ENCODE measurements at places on chromosomes 11 and 22.

- peak; percentile 22 for DNase-seq
Observed at GRCh38 chr22:19121631-19122142, 525 bp downstream of the DGCR2 start.

- no peak for DNase-seq
Observed at GRCh38 chr11:76768088-76768908, 14.9 kb upstream of the TSKU start.

- DNase-seq = no peak
Observed at GRCh38 chr11:111524056-111524455, 9.5 kb downstream of the HOATZ start.

DNA sequence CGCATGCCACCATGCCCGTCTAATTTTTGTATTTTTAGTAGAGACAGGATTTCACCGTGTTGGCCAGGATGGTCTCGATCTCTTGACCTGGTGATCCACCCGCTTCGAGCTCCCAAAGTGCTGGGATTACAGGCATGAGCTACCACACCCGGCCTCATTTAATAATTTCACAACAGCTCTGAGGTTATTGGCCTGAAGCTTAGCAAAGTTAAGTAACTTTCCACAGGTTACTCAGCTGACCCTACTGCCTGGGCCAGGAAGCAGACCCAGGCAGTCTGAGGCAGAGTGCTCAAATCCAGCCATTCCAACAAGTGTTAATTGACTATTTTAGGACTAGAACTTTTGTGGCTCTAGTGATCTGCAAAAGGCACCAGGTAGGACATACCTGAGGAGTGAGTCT lies 52.2 kb upstream of the L3MBTL2 start:
- DNase-seq = no peak

DNA sequence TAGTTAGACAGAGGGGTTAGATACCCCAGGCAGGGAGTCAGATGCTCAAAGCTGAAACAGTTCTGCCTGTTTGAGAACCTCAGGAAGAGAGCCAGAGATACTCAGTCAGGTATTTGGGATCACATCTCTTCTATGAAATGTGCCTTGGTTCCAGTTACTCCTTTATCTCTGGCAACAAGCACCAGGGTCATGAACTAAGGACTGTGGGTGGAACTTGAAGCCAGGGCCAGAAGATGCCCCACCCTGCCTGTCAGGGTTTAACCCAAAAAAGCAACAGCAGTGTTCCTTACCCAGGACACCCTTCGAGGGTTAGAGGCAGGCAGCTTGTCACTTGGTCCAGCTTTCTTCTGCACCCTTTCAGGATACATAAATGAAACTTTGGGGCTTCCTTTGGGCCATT lies 15.0 kb upstream of the WT1 start:
- no peak for DNase-seq

- peak; percentile 64 for DNase-seq
Observed at GRCh38 chr11:64385945-64386704, 27.2 kb downstream of the RPS6KA4 start.

GRCh38 chr11:73996161-73996747 lies 12.6 kb downstream of the UCP3 start:
- DNase-seq = no peak

DNA sequence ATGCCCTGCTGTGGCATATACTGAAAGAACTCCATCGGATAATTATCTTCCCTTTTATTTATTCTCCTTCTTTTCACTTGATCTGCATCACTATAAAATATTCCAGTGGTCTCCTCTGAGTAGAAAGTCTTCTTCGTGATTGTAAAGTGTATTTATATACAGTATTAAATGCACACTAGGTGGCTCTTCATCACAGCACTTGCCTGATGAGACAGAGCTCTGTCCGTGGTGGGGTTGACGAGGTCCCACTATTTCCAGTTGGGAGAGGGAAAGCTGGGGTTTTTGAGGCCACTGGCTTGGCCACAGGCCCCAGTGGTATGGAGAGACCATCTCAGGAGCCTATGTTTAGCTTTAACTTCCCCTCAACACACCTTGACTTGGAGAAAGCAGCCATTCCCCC lies 31.6 kb upstream of the ZBTB16 start:
- no peak for DNase-seq

- DNase-seq = no peak
Observed at GRCh38 chr11:13463779-13464290, 813 bp upstream of the BTBD10 start.

DNA sequence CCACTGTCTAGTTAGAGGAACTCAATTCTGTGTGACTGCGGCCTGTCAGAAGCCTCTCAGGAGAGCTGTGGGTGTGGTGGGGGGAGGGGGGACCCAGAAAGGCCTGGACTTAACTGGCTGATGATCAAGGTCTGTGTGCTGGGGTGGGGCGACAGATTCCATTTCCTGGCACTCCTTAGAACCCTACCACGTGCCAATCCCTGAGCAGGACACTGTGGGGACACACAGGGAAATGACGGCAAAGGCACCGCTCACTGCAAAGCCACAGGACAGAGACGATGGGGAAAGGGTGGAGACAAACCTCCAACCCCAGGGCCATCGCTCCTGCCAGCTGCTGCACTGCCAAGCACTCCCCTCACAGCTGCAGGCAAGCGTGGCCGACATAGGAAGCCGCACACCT lies 58.4 kb upstream of the BID start:
- no peak for DNase-seq

GRCh38 chr22:49710746-49711145 lies 116.9 kb downstream of the BRD1 start:
- DNase-seq = no peak

DNA sequence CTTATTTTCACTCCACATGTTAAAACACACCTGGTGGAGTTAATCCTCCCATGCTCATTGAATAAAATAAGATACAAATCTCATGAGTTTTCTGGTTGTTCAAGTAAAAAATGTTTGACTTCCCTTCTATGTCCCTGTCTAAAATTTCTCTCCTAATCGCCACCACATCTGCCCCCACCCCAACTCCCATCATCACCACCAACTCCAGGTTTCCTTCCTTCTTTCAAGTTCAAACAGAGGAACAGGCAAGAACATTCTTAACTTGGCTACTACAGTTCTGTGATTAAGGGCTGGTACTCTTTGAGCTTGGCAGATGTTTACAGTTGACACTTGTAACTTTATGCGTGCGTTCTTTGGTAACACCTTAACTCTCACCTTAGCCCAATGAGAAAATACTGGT lies 9.1 kb upstream of the PSMA1 start:
- no peak for DNase-seq

DNA sequence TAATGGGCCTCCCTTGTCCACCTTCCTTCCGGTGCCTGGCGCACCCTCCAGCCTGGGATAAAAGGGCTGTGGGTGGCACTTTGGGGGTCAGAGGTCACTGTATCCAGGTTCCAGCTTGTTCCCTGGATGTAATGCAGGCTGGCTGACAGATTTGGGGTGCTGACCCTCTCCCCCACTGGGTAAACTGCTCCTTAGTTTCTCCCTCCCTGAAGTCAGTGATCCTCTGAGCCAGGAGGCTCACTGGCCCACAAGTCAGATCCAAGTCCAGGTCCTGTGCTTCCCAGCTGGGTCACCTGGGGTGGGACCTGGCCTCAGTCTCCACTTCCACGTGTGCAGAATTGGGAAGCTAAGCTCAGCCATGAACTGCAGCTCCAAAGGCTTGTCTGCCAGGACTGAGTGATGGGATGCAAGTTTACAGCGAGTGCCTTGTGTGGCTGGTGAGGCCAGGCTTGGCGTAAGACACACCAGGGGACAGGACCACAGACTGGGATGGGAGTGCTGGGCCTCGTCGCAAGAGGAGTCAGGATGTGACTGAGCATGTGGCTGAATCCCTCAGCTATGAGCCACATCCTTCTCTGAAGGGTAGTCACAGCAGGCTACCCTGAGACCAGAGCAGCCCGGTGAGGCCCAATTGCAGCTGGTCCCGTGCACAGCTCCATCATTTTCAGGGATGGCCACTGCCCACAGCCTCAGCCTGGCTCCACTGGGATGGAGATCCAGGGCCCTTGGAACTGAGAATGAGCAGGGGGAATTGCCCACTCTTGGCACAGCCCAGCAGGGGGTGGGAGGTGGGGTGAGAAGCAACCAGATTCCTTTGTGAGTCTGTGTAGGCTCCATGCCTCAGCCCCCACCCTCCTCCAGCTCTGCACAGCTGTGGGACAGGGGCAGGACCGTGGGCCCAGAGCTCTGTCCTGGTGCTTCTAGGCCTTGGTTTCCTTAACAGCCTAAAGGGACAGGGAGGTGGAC lies 7.2 kb downstream of the SHISA8 start:
- no peak for DNase-seq

DNA sequence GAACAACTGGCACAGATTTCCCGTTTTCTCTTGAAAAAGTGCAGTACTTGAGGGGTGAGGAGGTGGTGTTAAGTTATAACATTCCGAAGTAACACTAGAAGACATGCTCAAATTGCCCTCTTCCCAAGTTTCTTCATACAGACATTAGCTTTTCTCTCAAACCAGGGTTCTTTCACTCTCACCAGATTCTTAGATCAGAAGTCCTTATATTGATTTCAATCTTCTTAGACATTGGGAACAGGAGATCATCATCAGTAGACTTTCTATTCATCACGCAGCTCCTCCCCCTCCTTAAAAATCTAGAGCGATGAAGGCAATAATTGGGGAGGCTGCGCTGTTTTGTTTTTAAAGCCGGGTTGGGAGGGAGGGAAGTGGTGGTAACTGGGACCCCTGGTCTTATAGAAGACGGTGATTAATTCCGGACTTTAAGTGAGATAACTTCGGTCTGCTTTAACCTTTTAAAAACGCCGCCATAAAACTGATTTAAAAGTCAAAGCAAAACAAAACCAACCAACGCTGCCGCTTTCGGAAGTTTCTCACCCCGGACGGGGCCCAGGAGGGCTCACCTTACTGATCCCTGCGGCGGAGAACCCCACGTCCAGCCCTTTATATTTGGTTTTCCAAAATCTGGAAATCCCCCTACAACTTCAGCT lies 665 bp downstream of the USP28 start:
- peak; percentile 8 for DNase-seq

DNA sequence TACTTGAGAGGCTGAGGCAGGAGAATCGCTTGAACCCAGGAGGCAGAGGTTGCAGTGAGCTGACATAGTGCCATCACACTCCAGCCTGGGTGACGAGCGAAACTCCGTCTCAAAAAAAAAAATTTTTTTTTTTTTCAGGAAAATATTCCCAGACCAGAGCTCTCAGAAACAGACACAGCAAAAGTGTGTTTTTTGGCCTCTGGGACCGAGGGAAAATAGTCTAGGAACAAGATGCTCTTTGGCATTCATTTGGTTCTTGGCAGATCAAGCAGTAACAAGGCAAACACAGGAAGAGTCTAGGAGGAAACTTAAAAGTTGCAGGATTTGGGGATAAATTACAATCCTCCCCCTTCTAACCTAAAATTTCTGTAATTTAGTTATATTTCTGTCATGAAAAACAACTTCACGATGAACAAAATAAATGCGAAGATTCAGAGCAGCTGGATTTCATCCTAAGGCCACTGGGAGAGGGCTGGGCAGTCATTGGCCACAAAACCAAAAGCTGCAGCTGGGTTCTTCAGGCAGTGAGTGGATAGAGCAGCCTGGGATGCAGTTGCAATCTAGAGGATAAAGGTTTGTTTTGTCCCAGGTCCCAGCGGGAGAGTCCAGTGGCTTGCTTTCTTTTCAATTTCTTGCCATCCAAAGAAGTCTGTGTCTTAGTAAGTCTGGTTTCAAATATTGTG lies 19.7 kb downstream of the ATG16L2 start:
- no peak for DNase-seq

DNA sequence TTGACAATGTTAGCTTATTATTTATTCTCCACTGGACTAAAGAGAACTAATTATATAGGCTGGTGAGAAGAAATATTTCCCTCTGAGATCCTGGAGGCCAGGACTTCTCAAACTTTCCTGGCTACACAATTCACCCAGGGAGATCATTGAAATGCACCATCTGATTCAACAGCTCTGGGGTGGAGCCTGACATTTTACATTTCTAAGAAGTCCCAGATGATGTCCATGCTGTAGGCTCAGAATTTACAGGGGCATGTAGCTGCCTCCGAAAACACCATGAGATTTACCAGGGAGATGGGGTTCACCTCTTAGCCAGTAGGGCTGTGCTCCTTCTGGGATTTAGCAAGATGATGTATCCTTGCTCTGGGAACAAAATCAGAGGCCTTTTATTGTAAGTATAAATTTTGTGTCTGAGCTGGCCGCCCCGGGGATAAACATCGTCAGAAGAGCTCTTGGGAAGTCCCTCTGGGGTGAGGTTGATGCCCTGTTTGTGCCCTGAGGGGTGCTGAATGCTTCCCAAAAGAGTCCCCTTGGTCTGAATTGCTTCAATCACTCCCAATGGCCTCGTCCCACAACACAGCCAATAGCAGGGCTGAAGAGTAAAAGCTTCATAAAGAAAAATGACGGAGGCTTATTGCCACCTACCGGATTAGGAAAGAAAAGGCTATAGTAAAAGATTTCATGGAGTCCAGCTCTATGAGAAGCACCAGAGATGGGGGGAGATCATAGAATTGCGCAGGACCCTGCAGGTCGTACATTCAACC lies 33.4 kb upstream of the API5 start:
- no peak for DNase-seq

DNA sequence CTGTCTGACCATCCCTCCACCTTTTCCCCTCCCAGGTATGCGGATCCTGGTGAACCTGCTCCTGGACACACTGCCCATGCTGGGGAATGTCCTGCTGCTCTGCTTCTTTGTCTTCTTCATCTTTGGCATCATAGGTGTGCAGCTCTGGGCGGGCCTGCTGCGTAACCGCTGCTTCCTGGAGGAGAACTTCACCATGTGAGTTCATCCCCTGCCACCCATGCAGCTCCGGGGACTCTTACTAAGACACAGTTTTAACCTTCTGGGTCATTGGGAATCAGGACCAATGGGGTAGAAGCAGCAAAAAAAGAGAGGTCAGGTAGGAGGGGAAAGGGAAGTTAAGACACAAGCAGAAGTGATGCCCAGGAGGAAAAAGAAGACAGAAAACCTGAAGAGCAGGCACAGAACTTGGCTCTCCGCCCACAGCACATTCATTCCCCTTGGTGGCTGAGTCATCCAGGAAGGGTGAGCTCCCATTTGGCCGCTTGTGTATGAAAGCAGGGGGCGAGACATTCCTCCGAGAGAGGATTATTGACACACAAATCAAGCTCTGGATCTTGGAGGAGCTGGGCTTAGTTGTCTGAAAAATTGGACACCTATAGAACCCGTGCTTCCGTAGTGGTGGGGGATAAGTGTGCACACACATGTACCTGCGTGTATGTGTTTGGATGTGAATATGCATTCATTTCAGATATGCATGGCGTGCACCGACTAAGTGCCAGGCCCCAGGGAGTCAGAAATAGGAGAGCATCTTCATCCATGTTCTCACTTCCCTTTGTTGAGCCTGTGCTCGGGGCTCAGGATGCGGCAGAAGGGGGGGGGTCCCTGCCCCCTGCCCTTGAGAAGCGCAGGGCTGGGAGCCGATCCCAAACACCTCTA lies 64.2 kb downstream of the CACNA1I start:
- DNase-seq = peak; percentile 83

GRCh38 chr11:134027671-134028070 lies 41.2 kb upstream of the JAM3 start:
- DNase-seq = no peak

- no peak for DNase-seq
Observed at GRCh38 chr11:14224395-14224794, 134.6 kb downstream of the RRAS2 start.

GRCh38 chr22:22600531-22601261 lies 41.6 kb upstream of the PRAME start:
- no peak for DNase-seq

GRCh38 chr22:50173311-50173982 lies 2.9 kb downstream of the PANX2 start:
- no peak for DNase-seq

GRCh38 chr11:93216511-93217101 lies 18.8 kb upstream of the SLC36A4 start:
- no peak for DNase-seq

Data from astrocyte (in vitro differentiated cells and primary cell).